HuH-7.5 (cell line): ENCODE measurements at places on chromosomes 6 and 20.

- DNase-seq = no peak
Measured at GRCh38 chr6:85580118-85580877, 13.4 kb downstream of the SNX14 start.

- DNase-seq = no peak
Measured at GRCh38 chr6:106761160-106761559, 131.8 kb downstream of the QRSL1 start.

DNA sequence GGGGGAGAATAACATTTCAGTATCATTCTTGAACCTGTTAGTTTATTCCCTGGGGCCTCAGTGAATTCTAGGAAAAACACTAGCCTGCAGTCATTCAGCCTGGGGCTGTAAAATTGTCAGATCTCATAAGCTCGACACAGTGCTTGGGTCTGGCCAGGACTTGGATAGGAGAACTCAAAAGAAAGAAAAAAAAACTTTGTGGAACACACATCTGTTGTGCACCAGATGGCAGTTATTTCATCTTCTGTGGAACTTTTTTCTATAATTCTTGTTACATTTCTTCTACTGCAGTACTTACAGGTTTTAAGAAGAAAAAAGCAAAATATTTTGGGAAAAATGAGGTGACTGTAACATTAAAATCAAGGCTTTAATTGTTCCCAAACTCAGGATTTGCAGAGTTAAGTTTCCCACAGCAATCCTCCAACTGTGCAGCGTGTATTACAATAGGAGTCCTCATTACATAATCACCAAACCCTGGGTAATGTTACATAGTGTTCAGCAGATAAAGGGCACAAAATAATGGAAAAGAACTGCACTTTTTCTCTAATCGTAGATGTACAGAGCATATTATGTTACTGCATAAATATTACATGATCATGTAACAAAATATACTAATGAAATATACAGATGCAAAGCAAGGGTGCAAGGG is 531.1 kb upstream of the CITED2 start:
- no peak for DNase-seq

GRCh38 chr20:1944345-1945091 is 49.3 kb downstream of the SIRPA start:
- DNase-seq = no peak

GRCh38 chr6:158631678-158632537 is 12.6 kb downstream of the DYNLT1 start:
- DNase-seq = no peak

DNA sequence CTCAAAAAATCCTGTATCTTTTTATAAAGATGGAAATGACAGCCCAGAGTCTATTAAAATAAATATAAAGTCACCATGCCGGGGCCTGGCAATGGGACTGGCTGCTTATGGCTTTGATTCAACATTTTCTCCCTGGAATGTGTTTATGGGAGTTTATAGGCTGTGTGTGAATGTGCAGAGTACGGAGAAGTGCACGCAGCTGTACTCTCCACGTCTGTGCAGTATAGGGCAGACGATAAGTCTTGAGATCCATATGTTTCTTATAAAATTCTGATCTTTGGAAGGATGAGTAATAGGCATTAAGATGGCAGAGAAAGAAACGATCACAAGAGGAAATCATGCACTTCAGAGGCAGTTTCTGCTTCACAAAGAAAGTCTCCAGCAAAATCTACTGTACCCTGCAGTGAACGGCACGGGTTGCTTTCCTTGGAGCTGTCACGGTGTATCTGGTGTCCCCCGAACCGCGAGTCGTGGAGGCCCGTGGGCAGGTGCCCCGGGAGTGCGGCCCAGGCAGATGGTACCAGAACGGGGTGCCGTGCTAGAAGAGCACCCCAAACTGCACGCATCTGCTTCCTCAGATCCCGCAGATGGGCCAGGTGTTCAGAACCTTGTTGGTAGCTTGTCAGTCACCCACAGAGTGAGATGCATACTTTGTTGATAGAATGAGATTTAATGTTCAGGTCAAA is 382.5 kb downstream of the TAF4 start:
- no peak for DNase-seq

- no peak for DNase-seq
Measured at GRCh38 chr6:131460614-131461000, 112.4 kb upstream of the ARG1 start.

DNA sequence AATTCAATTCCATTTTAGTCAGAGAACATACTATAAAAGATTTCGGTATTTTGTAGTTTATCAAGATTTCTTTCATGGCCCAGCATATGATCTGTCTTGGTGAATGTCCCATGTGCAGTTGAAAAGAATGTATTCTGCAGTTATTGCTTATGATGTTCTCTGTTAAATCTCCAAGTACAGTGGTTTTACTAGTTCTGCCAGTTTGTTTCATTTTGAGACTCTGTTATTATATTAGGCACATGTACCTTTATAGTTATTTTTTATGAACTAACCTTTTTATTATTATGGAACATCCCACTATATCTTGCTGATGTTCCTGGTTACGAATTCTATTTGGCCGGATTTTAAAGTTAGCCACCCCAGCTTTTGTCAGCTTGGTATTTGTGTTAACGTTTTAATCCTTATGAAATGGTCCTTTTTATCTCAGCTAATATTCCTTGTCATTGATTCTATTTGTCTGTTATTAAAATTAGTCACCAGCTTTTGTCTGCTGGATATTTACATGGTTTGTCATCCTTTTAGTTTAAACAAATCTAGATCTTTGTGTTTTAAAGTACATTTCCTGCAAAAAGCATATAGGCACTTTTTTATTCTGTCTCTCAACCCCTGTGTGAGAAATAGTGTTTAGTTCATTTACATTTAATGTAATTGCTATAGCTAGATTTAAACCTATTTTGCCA is 48.9 kb downstream of the VTA1 start:
- DNase-seq = no peak

DNA sequence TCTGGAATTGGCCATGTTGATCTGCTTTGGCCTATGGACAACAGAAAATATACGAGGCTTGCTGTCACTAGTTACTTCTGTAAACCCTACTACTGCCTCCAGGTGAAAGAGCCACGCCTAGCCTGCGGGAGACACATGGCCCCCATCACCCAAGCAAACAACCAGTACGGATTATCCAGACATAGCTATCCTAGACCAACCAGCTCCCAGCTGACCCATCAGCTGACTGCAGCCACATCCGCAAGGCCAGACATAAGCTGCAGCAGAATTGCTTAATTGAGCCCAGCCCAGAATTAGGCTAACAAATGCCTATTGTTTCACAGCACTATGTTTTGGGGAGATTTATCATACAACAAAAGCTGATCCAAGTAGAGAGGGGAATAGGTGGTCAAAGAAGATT is 13.5 kb downstream of the REV3L start:
- DNase-seq = no peak

DNA sequence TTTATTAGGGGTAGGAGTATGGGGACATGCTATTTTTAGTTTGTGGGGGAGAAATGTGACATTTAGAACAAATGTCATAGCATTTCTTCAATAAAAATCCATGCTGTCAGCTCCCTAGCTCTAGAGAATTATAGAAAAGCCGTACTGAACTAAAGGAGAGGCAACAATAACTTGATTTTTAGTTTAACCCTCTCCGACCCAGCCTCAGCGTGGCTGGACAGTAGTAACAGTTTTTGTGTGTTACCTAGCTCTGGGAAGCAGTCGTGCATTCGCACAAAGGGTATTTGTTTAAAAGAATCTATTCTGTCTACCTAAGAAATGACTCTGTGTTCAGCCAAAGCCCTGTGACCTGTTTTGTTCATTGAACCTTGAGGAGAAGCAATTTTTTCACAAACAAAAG is 442.4 kb upstream of the SOX4 start:
- no peak for DNase-seq

GRCh38 chr6:45991189-45991588 is 24.5 kb downstream of the CLIC5 start:
- no peak for DNase-seq

GRCh38 chr20:23691675-23692074 is 2.8 kb upstream of the CST4 start:
- DNase-seq = no peak

DNA sequence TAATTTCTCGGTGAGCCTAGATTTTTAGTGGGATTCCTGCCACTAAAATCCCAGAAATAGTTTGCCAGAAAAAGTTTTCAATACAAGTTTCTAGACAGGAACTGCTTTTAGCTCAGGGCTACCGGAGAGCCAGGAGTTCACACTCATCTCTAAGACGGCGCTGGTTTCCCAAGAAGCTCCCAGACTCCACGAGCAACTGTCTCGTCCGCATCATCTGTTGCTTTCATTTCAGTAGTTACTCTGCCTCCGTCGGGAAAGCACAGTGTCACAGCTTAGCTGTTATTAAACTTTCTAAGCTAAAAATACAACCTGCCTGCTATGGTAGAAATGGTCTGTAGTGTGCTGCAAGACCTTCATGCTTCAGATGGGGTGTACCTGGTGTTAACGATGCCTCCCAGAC is 197.3 kb upstream of the SNX9 start:
- no peak for DNase-seq

DNA sequence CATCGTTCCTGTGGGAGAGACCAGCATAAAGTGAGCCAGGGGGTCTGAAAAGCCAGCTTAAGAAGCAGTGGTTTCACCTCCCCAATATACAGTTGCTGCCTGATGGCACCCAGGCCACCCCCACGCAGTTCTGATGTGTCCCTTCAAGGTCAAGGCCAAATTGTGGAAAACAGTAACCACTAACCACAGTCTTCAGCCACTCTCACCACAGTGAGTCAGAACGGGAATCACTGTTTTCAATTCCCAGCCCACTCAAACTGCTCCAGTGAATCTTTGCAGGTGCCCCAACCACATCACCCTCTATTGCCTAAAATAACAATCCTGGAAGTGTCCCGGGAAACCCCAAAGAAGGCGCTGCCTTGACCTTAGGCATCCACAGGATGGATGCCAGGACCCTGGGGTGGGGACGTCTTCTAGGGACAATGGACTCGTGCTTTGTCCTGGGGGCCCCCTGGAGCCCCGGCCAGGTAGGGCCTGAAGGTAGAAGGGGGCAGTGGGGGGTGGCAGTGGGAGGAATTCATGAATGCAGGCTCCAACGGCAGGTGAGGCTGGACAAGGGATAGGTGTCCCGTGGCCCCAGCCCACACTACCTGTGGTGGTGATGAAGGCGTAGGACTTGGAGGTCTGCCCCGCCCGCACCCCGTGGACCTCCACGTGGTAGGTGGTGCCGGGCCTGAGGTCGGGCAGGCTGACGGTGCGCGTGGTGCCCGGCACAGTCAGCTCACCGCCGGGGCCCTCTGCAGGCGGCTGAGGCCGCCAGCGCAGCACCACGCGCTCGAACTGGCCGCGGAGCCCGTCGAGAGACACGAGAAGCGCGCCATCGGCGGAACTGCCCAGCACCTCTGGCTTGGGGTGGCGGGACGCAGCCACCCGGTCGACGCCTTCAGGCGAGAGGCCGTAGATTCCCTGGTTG is 22.2 kb downstream of the TNXB start:
- DNase-seq = no peak

GRCh38 chr20:62623488-62624324 is 18.6 kb upstream of the SLCO4A1 start:
- DNase-seq = peak; percentile 97

DNA sequence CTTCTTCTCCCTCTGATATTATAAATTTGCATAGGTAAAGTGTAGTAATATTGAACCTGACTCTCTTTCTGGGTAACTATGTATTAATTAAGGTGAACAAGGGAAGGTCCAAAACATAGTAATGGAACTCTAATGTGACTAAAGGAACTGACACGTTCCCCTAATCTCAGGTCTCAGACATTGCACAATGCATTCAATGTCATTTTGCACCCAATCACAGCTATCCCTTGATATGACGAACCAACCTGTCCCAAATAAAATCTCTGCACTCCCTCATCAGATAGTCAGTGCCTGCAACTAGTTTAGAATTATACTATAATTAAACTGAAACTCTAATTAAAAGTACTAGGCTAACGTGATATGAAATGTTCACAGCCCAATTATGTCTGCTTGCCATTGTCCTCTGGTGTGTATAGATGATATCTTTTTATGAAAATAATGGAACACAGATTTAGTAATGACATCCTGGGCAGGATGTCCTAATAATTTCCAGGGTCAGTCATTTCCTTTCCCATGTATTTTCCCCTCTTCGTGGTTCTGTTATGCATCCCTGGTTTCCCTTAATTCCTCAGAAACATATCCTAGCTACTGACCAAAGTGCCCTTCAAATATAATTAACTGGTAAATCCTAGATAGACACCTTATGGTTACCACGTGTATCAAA is 36.8 kb downstream of the PTPRK start:
- no peak for DNase-seq

DNA sequence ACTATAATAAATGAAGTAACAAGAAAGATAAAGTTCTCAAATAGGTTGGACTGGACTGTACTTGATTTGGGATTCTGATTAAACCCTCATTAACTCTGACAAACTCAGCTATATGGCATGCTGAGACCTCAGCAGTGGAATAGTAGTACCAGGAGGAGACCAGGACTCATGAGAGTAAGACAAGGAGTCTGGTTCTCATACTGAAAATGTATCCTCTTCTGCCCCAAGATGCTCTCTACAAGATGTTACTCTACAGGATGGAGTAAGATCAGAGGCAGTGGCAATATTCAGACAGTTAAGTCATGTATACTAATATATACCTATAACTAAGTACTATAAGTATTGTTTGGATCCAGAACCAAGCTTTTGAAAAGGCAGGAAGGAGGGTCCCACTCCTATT is 31.9 kb upstream of the SYNCRIP start:
- no peak for DNase-seq

DNA sequence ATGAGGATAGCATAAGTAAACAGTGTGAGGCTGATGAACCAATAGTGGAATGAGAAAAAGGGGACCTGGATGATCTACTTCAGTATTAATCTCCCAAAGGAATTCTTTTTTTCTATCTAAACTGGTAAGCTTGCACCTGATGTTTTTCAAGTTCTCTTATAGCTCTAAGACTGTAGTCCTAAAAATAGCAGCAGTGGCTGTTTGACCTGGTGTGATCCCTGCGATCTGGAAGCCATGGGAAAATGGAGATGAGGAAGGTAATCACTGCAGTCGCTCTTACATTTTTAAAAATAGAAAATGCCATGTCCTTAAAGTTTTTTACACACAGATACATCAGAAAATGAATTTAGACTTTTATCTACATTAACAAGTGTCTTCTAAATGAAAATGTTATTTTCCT is 926.4 kb upstream of the SLC35B3 start:
- DNase-seq = no peak
